ENCODE measurements at places on chromosomes 5 and 9. TPM values are rescaled to one million over a fixed set of nuclear protein-coding genes. Genes with fewer than 3 reads are reported as not detected.

- no peak for DNase-seq
These were observed 1.2 kb downstream of the AP3S1 start for GRCh38 chr5:115842952-115843351.

- no peak for DNase-seq
These were observed 123.1 kb downstream of the PAPPA start for GRCh38 chr9:116276651-116277121.

GRCh38 chr9:134811673-134812342, 68.8 kb upstream of the FCN2 start:
- DNase-seq, result no peak

DNA sequence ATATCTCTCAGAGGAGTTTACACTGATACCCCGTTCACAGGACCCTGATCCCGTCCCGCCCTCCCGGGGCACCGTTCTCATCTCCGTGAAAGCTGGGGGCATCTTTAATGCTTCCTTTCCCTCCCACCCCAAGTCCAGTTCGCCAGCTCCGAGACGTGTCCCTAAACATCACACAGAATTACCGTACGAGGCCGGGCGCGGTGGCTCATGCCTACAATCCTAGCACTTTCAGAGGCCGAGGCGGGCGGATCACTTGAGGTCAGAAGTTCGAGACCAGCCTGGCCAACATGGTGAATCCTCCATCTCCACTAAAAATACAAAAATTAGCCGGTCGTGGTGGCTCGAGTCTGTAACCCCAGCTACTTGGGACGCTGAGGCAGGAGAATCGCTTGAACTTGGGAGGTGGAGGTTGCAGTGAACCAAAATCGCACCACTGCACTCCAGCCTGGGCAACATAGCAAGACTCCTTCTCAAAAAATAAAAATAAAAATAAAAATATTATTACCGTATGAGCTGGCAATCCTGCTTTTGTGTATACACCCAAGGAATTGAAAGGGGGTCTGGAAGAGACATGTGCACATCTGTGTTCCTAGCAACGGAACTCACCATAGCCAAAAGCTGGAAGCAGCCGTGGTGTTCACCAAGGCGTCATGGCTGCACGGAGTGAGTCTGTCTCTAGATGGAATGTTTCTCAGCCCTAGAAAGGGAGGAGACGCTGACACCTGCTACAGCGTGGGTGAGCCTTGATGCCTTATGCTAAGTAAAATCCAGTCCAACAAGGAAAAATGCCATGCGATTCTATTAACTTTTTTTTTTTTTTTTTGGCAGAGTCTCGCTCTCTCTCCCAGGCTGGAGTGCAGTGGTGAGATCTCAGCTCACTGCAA, 1.2 kb upstream of the ABO start:
- no peak for DNase-seq

GRCh38 chr5:90932052-90932699, 373.6 kb downstream of the ADGRV1 start:
- DNase-seq, result no peak

DNA sequence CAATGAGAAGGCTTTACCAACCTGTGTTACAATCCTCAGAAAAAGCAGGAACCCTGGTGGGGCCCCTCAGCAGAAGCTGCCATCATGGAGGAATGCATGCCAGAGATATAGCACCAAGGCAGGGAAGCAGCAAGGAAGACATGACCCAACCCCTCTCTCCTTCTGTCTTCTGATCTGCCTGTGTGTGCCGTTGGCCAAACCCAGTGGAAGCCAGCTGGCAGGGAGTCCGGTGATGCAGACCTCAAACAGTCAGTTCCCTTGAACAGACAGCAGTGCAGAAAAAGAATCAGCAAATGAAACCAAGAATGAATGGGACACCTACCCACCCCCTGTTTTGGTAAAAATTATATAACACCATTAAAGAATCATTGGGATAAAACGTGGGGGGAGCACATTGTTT, 234.2 kb downstream of the ZNF608 start:
- DNase-seq, result no peak

GRCh38 chr9:96615411-96615810, 4.2 kb downstream of the CDC14B start:
- no peak for DNase-seq

- no peak for DNase-seq
These were observed 219.6 kb downstream of the CTNND2 start for GRCh38 chr5:11684607-11685006.

DNA sequence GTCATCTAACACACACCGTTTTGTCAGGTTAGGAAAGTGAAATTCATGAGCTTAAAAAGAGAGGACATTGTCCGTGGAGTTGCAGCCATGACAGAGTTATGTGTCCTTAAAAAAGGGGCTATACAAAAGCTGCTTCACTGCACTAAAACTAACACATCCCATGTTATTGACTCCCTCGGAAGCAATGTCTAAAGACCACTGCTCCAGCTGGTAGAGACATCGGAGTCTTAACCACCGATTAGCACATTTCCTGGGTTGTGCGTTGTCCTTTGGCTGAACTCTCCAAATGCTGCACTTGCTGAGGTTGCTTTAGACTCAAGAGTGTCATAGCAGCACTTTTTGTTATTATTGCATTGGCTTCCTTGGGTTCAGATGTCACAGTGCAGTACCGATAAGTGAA, 128.3 kb upstream of the C9orf72 start:
- peak; percentile 45 for DNase-seq

CYSRT1 gene
- total RNA-seq, result not detected

DDX4 gene
- total RNA-seq, result not detected

ARSK gene
- 11.0 TPM for total RNA-seq

JAKMIP2 gene
- 10.6 TPM for total RNA-seq

FSD1L gene
- total RNA-seq, result 2.9 TPM

TCF7 gene
- total RNA-seq, result 7.2 TPM

SH3RF2 gene
- 1.0 TPM for total RNA-seq

COL5A1 gene
- 52.9 TPM for total RNA-seq
